ENCODE measurements at places on chromosomes 1 and 21. TPM values are rescaled to one million over a fixed set of nuclear protein-coding genes. Genes with fewer than 3 reads are reported as not detected.

GRCh38 chr1:9720785-9721605 is 69.5 kb downstream of the PIK3CD start:
- peaks cover 24% of the 10 kb centered on the region for H3K4me1 ChIP-seq
- no peaks in the 10 kb centered on the region for H3K27me3 ChIP-seq
- DNase-seq: peak; percentile 35
- H3K36me3 ChIP-seq: peaks cover 23% of the 10 kb centered on the region
- no peak overlapping the region for H3K4me3 ChIP-seq
- H3K27ac ChIP-seq: no peak overlapping the region

DNA sequence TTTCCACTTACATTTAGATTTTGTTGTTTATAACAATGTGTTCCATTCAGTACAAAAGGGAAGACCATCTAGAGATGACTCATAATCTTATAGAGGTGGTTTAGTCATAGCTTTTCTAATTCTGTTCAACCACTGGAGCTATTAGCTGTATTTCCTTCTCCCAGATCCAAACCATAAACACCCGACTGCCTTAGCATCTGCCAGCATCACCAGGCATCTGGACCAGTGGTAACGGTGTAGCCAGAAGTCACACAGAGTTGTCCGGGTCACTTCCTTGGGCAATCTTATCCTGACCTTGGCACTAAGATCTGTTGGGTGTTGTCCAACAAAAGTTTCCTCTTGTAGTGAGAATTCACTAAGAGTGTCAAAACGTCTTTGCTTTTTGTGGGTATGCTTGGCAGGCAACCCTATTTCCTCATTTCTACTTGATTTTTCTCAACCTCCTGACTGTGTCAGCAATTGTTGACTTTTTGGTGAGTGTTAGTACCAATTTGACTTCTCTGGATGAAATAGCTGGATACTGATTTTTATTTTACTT is 372.1 kb upstream of the B3GALT2 start:
- H3K36me3 ChIP-seq: no peaks in the 10 kb centered on the region
- H3K4me3 ChIP-seq: no peak overlapping the region
- no peaks in the 10 kb centered on the region for H3K27me3 ChIP-seq
- no peak for DNase-seq
- H3K27ac ChIP-seq: no peak overlapping the region

Gene TMEM81
- 5.7 TPM for total RNA-seq

Gene ADGRB2
- total RNA-seq: 30.1 TPM

Gene APP
- total RNA-seq: 656 TPM

- H3K36me3 ChIP-seq: no peaks in the 10 kb centered on the region
- no peak overlapping the region for H3K27ac ChIP-seq
- no peak for DNase-seq
- H3K4me3 ChIP-seq: peak overlapping the region; percentile 79
These were observed 119.7 kb downstream of the PPIAL4G start for GRCh38 chr1:148363439-148363810.

GRCh38 chr1:55584526-55585401 is 369.6 kb upstream of the USP24 start:
- no peaks in the 10 kb centered on the region for H3K27me3 ChIP-seq
- H3K4me3 ChIP-seq: no peak overlapping the region
- H3K36me3 ChIP-seq: no peaks in the 10 kb centered on the region
- DNase-seq: no peak
- H3K27ac ChIP-seq: no peak overlapping the region

GRCh38 chr1:180912211-180912800 is 391 bp upstream of the KIAA1614 start:
- peaks cover 41% of the 10 kb centered on the region for H3K27me3 ChIP-seq
- no peaks in the 10 kb centered on the region for H3K36me3 ChIP-seq
- H3K4me3 ChIP-seq: peak overlapping the region; percentile 72
- H3K4me1 ChIP-seq: peaks cover 38% of the 10 kb centered on the region

All from WTC11 (cell line).